ENCODE measurements at places on chromosomes 3 and 15.

- DNase-seq = no peak
These were observed 66.5 kb upstream of the ARRDC4 start for GRCh38 chr15:97893967-97894366.

DNA sequence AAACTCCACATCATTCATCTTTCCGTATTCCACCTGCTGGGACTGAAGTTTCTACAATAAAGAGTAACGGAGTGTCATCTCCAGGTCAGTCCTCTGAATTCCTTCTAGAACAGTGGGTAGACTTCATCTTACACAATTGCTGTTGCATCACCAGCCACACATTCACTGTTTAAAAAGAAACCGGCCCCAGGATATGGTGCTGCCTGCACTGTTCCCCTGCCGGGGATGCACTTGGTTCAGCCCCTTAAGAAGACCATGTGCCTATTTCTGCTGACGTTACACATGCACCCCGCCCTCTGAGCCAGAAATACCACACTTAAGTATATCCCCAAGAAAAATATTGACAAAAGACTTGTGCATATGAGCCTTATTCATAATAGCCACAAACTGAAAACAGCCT, 233.4 kb downstream of the FEZF2 start:
- no peak for DNase-seq

DNA sequence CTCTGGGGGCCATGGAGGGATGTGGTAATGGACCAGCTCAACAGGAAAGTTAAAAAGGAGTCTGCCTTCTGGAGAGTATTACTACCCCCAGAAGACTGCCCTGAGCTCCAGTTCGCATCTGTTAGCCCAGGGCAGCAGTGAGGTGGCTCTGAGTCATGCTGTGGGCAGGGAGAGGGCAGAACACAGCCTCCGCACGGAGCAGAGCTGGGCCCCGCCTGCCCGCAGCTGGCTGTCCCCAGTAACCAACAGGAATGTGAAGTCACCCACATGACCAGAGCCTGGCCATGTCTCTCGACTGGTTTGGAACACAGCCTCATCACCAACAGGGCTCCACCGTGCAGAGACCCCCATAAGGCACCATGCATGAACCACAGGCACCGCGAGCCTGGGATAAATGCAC, 62.1 kb downstream of the CYFIP1 start:
- DNase-seq = no peak

DNA sequence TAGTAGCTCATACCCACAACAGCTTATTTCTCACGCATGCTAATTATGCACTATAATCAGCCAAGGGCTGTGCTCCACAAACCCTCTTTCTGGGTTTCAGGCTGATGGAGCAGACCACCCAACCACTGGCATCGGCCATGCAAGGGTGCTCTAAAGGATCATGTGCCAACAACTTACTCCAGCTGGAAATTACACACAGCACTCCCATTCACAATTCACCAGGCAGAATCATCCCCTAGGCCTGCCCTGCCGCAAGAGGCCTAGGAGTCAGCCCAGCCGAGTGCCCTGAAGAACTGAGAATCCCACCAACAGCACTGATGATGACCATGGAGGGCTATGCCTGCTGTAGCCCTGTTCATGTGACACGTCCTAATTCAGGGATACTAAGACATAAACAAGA, 216.2 kb upstream of the CHRNA7 start:
- no peak for DNase-seq

- no peak for DNase-seq
These were observed 204.0 kb downstream of the PLCL2 start for GRCh38 chr3:17088602-17089313.

DNA sequence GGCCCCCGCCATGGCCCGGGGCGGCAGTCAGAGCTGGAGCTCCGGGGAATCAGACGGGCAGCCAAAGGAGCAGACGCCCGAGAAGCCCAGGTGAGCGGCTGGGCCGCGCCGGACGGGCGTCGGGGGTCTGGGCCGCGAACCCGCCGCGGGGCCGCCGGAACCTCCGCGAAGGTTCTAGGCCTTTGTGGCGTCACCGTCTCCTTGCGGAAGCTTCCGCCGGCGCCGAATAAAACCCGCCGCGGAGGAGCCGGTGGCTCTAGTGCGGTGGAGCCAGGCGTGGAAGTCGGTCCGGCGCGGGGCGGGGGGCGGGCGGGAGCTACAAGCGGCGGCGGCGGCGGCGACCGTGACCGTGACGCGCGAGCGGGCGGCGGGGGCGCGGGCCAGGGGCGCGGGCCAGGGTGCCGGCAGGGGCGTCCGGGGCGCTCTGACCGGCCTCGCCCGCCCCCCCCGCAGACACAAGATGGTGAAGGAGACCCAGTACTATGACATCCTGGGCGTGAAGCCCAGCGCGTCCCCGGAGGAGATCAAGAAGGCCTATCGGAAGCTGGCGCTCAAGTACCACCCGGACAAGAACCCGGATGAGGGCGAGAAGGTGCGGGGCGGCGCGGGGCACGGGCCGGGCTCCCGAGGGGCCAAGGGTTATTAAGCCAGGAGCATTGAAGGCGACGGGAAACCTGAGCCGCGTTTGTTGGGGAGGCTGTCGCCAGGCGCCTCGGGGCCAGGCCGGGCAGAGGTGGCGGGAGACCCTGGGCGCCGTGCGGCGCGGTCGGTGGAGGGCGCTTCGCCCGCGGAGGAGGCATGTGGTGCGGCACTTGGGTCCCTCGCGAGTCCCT, at the start of gene DNAJA4:
Gene DNAJA4, plus strand, starts transcription at position 259 of the 833 bp plus-strand sequence. Its CDS starts 202 bp downstream, at position 461.
- DNase-seq = no peak

DNA sequence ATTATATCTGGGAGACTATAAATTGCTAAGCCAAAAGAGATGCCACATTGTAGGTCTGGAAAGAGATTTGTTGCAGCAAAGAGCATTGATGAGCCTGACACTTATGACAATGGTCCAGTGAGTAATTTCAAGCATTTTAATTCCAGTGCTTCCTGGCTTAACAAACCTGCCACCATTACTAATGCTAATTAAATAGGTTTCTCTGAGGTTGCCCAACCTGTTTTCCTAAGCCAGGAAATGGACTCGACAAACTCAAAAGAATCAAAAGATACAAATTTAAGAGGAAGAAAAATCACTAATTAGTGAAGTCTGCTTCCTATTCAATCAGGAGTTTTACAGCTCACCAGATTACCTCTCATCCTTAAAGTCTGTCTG, 36.7 kb upstream of the CTDSPL start:
- no peak for DNase-seq

- no peak for DNase-seq
These were observed 105.2 kb downstream of the CHCHD4 start for GRCh38 chr3:14019459-14019858.

DNA sequence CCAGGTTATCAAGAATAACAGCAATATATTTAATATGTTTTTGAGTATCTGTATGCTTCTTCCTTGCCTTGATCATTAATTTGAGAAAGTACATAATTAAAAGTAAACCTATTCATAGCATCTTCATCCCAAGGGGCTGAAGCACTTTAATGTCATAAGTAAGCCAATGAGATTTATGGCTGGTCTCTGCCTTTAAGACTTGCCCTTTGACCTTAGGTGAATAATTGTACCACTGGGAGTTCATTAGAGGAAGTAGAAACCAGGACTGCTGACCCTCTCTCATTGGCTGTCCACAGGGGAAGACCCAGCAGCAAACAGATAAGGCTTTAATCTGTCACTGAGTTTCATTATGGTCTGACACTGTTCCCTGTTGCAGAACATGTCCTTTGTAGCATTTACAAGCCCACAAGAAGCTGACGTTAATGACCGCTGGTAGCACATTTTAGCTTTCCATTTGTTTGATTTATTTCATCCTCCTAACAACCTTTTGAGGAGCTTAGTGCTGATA, 16.3 kb upstream of the ERC2 start:
- no peak for DNase-seq

GRCh38 chr3:13262493-13263211, 157.5 kb downstream of the NUP210 start:
- no peak for DNase-seq

- no peak for DNase-seq
These were observed 329.7 kb upstream of the KCNMB2 start for GRCh38 chr3:178206521-178206920.

DNA sequence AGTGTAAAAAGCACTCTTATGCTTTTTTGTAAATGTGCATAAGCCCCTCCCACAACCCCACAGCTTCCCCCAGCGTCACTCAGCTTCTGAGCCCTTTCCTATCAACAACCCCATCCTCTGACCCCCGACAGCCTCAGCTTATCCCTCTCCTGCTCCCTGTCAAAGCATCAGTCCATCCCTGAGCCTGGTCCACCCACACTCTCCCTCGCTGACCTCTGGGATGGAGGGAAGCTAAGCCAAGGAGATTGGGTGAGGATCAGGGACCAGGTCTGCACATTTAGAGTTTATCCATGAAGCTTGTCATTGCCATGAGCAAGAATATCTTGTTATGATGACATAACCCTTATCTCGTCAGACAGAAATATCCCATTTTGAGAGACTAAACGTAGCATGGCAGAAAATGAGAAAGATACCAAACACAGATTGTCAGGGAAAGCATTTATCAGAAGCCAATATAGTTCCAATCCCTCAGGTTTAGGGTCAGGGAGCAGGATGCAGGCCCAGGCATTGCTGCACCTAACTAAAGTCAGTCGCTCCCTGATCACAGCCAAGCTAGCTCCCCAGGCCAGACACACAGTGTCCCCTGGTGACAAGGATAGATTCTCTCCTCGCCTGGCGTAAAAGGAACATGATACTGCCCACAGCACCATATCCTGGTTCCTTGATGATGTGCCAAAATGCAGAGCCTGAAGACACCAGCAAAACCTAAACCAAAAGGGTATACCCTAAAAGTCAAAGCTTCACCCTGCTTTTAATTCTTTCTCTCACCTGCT, 66.9 kb downstream of the DCLK3 start:
- no peak for DNase-seq

- DNase-seq = no peak
These were observed 14.1 kb upstream of the HRH1 start for GRCh38 chr3:11140030-11140712.

GRCh38 chr15:89003865-89004725, 84.2 kb upstream of the ABHD2 start:
- DNase-seq = no peak

- DNase-seq = no peak
These were observed 44.7 kb downstream of the CEP152 start for GRCh38 chr15:48766196-48766595.

DNA sequence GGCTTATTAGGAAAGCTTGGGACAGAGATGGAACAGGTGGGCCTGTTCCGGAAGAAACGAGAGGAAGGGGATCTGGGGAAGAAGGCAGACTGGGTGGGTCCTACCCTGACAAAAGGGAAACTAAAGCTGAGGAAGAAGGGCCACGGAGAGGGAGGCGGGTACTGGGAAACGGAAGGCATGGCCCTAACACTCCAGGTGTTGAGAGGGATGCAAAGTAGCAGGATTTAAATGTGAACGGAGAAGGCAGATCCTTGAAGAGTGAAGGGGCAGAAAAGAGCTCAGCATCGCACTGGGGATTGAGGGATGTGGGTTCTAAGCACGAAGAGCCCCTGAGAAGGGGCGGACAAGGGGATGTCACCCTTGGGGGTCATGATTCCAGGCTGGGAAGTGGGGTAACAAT, 735 bp downstream of the STIMATE start:
- DNase-seq = no peak

- no peak for DNase-seq
These were observed 318.7 kb upstream of the STT3B start for GRCh38 chr3:31213869-31214486.

- DNase-seq = no peak
These were observed 46.8 kb downstream of the CMTM6 start for GRCh38 chr3:32455609-32456428.

GRCh38 chr15:76588811-76589747, 252.5 kb downstream of the ISL2 start:
- DNase-seq = no peak

DNA sequence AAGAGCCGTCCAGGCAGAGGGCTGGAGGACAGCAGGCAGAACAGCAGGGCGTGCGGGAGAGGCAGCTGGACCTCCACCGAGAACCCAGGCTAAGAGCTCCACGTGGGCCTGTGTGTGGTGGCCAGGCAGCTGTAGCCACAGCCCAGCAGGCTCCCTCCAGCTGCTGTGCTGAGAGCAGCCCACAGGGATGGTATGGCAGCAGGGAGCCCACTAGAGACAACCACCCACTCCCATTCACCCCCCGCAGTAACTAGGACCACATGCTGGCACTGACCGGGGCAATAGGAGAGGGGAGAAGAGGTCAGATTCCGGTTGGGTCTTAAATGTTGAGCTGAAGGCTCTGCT, 25.6 kb upstream of the MUSTN1 start:
- DNase-seq = no peak

- DNase-seq = no peak
These were observed 15.3 kb downstream of the TLE3 start for GRCh38 chr15:70082281-70082900.

GRCh38 chr3:167864552-167864874, 129.0 kb downstream of the SERPINI1 start:
- DNase-seq = no peak

DNA sequence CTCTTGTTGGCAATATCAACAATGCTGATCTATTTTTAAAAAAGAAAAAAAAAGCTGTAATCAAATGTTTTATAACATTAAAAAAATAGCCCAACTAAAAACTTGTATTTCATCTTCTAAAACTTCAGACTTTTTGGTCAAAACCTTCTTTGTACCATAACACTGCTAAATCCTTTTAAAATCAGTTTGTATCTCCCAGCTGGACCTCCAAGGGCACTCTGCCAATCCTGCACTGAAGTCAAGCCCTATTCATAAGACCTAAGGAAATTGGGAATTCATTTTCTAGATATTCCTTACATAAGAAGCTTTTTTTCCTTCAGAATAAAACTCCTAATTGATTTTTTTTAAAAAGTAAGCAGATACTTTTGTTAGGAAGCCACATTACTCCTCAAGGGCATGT, 38.2 kb upstream of the HCLS1 start:
- no peak for DNase-seq

DNA sequence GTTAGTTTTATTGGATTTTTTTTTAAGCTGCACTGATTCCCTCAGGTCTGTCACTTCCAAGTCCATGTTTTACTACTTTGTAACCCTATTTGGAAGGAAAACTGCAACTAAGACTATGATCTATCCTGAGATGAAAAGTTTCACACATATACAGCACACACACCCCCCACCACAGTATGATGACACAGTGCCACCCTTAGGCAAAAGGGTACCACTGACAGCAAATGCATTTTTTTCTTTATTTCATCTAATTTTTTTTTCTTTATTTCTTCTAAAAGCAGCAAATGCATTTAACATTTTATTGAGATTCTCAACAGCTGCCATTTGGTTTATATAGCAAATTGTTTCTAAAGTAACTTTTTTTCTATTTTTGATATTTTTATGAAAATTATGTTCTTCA, 21.2 kb downstream of the NGRN start:
- DNase-seq = no peak

DNA sequence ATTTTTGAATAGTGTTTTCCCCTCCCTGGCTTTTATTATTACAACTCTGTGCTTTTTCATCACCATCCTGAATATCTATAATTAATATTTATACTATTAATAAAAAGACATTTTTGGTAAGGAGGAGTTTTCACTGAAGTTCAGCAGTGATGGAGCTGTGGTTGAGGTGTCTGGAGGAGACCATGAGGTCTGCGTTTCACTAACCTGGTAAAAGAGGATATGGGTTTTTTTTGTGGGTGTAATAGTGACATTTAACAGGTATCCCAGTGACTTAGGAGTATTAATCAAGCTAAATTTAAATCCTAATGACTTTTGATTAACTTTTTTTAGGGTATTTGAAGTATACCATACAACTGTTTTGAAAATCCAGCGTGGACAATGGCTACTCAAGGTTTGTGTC, 24.4 kb downstream of the CTNNB1 start:
- no peak for DNase-seq

Data from omental fat pad (tissue), 4 donors.